ENCODE measurements at places on chromosomes 5 and 9.

DNA sequence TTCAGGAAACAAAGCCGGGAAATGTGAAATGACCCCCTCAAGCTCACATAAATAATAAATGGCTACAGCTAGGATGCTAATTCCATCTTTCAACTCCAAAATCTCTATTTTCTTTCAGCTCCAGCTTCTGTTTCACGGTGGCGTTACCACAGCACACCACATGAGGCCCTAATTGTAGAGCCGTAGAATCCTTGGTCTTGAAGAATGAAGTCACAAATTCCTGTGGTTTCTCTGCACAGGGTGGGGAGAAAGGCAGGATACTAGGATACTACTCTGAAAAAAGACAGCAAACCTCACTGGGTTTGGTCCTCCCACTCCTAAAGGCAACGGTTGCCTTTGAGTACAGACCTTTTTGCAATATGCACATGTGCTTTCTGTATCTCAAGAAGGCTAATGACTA lies 13.9 kb upstream of the RARS1 start:
- no peak for DNase-seq

GRCh38 chr5:96022971-96023370 lies 61.3 kb upstream of the ELL2 start:
- DNase-seq: no peak

DNA sequence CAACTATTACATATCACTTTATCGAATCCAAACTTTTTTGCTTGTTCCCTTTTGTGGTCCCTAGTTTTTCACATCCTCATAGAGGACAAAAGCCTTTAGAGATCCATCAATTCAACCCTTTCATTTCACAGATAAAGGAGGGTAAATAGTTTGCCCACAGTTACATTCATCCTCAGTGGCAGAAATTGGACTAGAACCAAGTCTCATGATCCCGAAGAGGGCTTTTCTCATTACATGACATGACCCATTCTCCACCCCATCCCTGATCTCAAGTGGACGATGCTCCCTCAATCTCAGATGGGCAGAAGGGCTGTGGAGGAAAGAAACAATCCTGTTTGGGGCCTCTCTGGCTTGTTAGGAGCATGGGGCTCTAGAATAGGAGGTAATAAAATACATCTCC lies 23.1 kb downstream of the TICAM2 start:
- no peak for DNase-seq

DNA sequence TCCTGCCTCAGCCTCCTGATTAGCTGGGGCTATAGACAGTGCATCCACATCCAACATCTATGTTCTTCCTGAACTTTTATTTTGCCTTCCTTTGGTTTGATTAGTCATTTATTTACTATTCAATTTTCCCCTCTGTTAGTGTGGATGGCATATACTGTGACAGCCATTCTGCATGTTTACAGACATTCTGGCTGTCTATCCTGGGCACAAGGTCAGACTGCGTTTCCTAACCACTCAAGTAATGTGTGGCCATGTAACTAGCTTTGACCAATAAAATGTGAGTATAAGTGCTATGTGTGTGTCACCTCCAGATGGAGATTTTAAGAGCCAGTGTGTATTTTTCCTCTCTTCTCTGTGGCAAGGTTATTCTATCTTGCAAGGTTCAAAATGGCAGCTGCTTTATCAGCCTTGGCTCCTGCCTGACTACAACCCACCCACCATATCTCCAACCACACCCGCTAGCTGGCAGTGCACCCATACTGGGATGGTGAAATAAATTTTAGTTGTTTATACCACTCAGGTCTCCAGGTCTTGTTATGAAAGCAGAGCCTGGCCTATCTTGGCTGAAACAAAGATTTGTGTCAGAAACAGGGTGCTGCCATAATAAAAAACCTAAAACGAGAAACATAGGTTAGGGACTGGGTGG lies 32.2 kb downstream of the PDE6A start:
- no peak for DNase-seq

- no peak for DNase-seq
Measured at GRCh38 chr9:24936117-24936516, 390.4 kb upstream of the IZUMO3 start.

GRCh38 chr5:17118631-17119030 lies 98.8 kb upstream of the BASP1 start:
- DNase-seq: peak; percentile 24

DNA sequence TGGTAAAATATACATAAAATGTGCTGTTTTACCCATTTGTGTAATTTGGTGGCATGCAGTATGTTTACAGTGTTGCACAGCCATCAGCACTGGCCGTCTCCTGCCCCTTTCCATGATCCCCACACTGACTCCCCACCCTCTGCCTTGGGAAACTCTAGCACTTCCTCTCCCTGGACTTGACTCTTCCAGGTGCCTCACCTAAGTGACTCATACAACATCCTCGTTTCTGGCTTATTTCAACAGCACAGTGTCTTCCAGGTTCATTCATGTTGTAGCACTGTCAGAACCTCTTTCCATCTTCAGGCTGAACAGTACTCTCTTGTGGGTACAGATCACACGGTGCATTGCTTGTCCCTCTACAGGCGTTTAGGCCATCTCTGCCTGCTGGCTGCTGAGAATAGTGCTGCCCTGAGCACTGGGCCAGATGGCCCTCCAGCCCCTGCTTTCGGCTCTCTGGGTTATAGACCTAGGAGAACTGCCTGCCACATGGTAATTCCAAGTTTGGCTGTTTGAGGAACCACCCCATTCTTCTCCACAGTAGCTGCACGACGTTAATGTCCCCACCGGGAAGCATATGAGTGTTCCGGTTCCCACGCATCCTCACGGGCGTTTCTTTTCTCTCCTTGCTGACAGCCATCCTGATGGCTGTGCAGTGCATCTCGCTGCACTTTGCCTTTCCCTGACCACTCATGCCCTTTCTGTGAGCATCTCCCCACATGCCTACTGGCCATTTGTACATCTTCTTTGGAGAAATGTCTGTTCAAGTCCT lies 211.8 kb downstream of the FANCC start:
- no peak for DNase-seq

DNA sequence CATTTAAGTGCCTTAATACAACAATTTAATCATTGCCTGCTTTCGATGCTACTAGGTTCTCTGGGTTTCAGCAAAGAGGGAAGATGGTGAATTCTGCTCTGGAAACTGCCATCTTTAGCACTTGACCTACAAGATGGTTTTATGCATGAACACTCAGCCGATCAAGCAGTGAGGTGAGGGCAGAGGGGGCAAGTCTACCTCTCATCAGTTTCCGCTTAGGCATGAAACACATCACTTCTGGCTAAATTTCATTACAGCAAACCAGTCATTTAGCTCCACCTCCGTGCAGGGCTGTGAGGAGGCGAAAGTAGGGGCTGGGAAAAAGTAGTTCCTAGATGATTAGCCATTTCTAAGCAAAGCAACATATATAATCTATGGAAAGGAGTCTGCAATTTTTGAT lies 1018.0 kb downstream of the CDH18 start:
- no peak for DNase-seq

GRCh38 chr5:175520873-175521272 lies 42.5 kb downstream of the SFXN1 start:
- no peak for DNase-seq

DNA sequence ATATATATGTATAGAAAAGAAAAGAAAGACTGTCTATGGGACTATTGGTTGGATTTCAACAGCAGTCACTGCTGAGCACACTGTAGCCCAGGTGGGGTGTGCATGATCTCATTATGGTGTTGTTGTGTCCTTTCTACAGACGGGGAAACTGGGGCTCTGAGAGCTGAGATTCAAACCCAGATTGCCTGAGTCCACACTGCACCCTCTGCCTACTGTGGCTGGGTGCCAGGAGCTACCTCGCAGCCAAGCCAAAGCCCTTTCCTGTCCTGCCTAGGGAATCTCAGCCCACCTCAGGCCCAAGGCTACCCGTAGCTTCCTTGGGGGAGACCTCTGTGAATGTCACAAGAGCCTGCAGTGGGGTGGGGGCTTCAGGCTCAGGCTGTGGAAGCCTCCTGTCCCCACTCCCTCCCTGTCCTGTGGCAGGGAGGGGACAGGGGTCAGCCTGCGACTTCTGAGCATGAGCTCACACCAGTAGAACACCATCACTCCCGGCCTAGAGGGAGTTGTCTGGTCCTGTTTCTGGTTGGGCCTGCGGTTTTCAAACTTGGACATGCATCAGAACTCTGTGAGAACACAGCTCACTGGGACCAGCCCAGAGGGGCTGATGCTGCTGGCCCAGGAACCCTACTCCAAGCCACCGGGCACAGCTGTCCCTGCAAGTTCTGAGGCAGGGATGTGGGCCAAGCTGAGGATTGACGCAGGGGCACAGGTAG lies 7.9 kb upstream of the NINJ1 start:
- no peak for DNase-seq

GRCh38 chr5:153594785-153595184 lies 104.3 kb downstream of the GRIA1 start:
- no peak for DNase-seq

- no peak for DNase-seq
Measured at GRCh38 chr5:14696057-14696456, 31.5 kb downstream of the OTULIN start.

GRCh38 chr9:100307080-100307479 lies 45.7 kb downstream of the TEX10 start:
- no peak for DNase-seq

DNA sequence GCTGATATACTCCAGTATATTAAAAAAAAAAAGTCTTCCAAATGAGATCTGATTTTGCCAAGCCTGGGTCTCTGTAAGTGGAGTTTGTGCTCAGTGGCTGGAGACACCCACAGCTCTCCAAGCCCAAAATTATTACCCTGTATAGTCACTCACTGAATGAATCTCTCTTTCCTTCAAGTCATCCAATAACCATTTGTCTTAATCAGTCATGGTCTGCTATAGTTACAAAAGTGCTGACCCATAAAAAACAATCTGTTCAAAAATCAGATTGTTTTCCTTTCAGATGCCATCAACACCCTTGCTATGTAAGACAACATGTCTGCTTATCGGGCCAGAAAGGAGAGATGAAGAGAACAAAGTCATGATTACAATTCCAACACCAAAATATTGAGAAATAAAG lies 159.4 kb upstream of the FST start:
- DNase-seq: no peak

DNA sequence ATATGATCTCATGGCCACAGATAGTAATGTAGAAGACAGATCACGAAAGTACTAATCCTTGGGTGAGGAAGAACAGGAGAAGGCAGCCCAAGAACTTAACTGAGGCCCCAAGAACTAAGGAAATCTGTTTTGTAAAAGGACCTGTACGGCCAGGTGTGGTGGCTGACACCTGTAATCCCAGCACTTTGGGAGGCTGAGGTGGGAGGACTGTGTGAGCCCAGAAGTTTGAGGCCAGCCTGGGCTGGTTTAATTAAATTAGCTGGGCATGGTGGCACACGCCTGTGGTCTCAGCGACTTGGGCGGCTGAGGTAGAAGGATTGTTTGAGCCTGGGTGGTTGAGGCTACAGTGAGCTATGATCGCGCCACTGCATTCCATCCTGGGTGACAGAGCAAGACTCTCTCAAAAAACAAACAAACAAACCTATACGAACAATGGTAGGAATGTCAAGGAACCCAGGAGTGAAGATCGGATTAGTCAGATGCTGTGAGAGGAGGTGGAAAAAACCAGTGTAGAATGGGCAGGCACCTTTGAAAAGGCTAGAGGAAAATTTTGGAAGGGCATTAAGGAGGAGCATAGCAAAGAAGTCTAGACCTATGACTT lies 283.8 kb upstream of the DMRT1 start:
- no peak for DNase-seq

DNA sequence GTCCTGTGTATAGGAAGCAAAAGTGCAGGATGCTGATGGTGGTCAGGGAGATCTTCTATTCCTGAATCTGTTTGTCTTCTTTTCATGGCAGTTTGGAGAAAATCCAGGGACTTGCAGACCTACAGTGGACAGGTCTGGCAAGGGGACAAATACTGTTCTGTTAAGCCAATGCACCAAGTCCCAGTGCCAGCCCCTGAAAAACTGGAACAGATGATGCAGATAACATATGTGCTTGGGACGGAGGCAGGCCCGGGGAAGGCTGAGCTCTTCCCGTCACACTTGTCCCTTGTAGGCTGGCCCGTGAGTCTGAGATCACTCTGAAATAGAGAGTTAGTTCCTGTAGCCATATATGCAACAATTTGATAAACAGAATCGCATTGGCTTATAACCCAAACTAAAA lies 265.7 kb downstream of the MTRR start:
- DNase-seq: no peak

GRCh38 chr5:168987543-168988300 lies 313.2 kb downstream of the SLIT3 start:
- peak; percentile 77 for DNase-seq

GRCh38 chr9:129640871-129641749 lies 841 bp downstream of the ASB6 start:
- DNase-seq: no peak

DNA sequence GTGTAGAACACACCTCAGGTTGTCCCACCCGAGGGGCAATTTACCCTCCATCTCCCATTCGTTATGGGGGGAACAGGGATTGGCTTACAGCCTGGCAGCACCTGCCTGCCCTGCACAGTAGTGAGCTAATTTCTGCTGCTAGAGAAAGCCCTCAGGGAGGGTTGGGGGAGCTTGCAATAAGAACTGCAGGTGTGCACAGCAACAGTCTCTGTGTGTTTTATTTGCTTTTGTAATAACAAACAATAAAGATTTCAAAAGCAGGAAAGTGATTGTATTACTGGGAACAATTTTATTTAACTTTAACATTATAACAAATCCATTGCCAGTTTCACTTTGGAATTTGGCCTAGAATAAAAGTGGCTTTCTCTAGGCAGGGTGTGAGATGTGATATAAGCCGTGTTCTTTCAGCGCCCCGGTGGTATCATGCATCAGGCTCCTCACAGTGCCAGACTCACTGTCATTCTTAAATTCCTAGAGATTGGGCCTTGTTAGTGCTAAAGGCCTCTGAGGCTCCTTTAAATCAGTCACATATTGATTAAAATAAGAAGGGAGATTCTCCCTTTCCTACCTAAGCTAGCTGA lies 81.1 kb downstream of the RMI1 start:
- DNase-seq: no peak

GRCh38 chr5:173498286-173498685 lies 118.2 kb downstream of the BOD1 start:
- no peak for DNase-seq

DNA sequence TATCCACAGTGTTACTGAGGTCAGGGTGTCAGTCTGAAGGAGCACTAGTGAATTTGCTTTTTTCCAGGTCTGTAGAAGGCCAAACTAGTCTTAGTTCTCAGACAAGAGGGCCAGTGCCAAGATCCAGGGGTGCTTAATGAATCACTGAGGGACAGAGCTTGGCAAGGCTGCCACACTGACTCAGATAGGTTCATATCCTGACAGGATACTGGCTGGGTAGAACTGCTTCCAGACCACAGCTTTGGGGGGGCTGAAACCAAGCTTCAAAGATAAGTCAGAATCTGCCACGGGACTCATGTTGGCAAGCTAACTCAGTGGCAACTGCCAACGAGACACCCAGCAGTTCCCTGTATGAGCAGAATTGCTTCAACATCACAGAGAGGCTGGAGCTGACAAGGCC lies 1125.4 kb downstream of the EFNA5 start:
- no peak for DNase-seq

Measured in stimulated activated CD4-positive, alpha-beta T cell treated with anti-CD3 and anti-CD28 coated beads, Interleukin-15, amount 100 ng/mL, for 24 hours (primary cell).